ENCODE measurements at places on chromosomes 1 and 21.

DNA sequence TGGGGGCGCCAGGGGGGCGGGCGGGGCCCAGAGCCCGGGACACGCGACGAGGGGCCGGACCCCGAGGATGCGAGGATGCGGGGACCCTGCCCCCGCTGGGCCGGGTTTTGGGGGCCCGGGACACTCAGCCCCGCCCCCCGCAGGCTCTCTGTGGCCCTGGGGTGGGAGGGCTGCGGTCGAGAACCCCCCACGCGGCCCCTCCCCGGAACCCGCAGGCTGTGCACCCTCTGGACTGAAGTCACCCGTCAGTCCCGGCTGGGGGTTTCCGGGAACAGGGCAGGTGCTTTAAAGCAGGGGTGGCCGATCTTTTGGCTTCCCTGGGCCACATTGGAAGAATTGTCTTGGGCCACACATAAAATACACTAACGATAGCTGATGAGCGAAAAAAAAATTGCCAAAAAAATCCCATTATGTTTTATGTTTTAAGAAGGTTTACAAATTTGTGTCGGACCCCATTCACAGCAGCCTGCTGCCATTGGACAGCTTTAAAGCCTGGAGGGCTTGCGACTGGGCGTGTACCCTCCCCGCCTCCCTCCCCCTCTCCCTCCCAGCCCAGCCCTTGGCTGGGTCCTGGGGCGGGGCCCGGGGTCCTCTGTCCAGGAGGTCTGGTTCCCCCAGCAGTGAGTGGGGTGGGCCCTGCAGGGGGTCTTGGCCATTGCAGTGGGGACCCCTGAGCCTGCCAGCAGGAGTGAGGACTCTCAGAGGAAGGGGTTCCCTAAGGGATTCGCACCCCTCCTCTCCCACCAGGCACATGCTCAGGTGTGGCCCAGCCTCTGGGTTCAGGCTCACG lies 21.6 kb upstream of the C1orf159 start:
- DNase-seq = peak; percentile 93

DNA sequence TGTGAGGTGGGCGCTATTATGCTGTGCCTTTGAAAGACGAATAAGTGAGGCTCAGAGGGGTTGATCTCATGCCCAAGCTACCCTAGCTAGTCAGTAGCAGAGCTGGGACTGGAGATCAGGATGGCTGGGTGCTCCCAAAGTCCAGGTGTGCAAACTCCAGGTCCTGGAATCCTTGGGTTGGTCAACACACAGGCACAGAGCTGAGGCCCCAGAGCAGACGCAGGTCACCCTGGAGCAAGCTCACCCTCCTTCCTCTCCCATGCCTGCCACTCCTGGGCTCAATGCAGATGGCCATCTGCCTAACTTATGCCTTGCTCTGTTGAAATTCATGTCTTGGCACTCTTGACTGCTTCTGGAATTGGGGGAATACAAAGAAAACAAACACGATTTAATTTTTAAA lies 587.2 kb downstream of the PTPRU start:
- no peak for DNase-seq

DNA sequence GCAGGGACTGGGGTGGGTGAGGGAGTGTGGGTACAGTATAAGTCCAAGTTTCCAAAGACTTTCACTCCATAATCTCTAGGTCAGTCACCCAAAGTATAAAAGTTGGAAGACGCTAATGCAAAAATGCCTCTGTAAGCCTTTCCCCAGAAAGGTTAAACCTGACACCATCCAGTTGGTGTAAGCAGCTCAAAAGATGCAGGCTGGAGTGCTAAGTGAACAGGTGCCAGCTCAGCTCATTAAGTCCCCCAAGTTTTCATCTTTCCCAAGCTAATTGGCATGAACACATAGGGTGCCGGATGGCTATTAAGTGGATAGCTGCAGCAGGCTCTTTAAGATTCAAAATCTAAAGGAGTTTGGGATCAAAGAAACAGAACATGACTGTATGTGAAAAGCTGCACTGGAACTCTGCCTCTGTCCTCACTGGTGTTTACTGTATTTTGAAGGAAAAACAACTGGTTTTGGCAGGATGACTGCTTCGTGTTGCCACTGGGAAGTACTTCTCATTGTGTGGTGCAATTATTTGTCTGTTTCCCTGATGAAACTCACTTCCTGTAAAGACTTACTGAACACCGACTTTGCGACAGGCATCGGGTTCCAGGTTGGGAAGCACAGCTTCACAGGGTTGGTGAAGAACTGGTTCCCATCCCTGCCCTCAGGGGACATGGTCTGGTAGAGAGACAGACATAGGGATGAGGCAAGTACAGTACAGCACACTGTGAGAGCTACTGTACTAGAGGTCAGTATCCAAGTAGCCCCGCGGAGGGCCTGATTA lies 152.7 kb downstream of the DAB1 start:
- DNase-seq = no peak

DNA sequence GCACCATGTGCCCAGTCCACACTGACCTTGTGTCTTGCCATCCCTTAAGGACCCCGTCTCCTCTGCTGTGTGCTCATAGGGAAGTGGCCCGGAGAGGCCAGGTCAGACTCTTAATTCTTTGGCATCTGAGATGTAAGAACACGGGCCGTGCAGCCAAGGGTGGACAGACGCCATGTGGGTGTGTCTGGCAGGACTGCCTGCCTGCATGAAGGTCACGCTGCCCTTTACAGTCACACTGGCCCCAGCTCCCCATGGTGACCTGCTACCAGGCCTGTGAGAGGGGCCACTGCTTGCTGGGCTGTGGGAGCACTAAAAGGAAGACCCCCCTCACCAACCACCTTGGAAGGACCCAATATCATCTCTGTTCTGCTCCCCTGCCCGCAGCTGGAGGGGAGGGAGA lies 17.7 kb downstream of the DHRS3 start:
- no peak for DNase-seq

GRCh38 chr1:152752225-152752624 lies 5.6 kb upstream of the KPRP start:
- no peak for DNase-seq

DNA sequence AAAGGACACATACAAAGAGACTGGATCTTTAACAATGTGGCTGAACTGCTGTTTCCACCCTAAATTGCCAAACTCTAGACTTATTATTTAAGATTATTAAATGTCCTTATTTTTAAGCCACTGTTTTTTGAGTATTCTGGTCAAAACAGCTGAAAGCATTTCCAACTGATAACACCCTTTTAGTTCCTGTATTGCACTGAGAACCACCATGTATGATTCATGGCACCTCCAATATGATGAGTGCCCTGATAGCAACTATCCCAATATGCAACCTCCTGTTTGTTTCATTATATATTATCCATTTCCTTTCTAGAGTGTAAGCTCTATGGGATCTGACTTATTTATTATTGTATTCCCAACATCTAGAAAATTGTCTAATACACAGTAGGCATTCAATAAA lies 269.4 kb downstream of the HHIPL2 start:
- DNase-seq = no peak

- DNase-seq = no peak
Measured at GRCh38 chr1:203521074-203521794, 27.3 kb downstream of the OPTC start.

- DNase-seq = no peak
Measured at GRCh38 chr1:121522061-121522759, 337.4 kb downstream of the SRGAP2C start.

DNA sequence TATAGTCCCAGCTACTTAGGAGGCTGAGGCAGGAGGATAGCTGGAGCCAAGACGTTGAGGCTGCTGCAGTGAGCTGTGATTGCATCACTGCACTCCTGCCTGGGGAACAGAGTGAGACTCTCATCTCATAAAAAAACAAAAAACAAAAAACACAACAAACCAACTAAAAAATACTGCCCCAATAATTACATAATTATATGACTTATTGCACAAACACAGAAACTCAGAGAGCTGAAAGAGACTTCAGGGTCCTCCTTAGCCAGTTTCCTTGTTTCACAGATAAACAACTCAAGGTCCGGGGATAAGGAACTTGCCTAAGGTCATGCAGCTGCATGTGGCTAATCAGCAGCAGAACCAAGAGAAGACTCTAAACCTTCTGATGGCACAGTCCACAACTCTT lies 11.9 kb downstream of the EXTL2 start:
- DNase-seq = no peak

- DNase-seq = no peak
Measured at GRCh38 chr1:183498342-183498991, 26.2 kb downstream of the SMG7 start.

DNA sequence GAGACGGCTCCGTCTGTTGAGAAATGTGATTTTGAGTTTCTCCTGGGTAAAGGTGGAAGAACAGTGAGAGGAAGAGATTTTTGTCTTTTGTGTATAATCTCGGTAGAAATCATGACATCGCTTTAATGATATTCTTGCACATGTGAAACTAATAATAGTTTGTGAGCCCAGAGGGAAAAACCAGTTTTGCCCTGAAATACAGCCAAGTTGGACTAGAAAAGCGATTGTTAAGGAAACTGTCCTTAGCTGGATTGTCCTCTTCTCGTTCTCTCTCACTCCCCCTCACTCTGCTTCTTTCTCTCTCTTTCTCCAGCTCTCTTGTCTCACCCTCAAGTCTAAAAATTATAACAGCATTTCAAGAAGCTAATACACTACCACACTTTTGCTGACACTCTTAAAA lies 17.1 kb downstream of the KCNJ6 start:
- no peak for DNase-seq

DNA sequence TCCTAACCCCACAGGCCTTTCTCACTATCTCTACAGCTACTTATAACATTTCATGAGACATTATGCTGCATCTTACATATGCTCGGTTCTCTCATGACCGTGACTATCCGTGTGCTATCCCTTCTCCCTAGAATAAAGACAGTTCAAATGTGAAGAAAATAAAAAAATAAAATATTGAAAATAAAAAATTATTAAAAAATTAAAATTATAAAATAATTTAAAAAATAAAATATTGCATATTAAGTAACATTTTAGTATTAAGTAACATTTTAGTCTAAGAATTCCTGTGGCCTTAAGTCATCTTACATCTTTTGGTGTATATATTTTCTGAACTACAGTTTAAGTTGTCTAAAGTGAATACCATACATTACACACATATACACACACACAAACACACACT lies 415.5 kb downstream of the DPYD start:
- no peak for DNase-seq

Measured in GM13976 (cell line).